Hepatocyte (in vitro differentiated cells): ENCODE measurements at places on chromosomes 12 and 14. TPM values are rescaled to one million over a fixed set of nuclear protein-coding genes. Genes with fewer than 3 reads are reported as not detected.

- DNase-seq: peak; percentile 49
Measured at GRCh38 chr12:95412482-95413311, 61.3 kb upstream of the METAP2 start.

DNA sequence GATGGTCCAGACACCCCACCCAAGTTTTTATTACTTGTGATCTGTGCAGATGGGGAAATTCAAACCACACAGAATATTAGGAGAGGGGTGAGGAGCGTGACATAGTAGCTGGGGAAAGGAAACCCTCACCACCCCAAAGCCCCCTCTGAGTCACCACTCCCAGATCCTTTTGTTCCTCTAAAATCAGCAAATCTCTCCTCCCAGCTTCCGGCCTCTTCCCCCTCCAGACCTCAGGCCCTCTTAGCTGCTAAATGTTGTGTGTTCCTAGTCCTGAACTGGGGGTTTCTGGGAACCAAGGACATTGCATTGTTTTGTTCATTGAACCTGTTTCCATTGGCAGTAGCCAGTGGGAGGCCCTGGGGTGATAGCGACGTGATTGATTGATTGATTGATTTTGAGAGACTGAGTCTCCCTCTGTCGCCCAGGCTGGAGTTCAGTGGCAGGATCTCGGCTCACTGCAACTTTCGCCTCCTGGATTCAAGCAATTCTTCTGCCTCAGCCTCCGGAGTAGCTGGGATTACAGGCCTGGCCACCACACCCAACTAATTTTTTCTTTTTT is 5.9 kb upstream of the ORAI1 start:
- DNase-seq: no peak

The CARMIL3 gene
- total RNA-seq: 0.37 and 0.40 TPM in 2 replicates

The CLEC4C gene
- total RNA-seq: not detected in 2 replicates

The PABPN1 gene
- total RNA-seq: 94.1 and 116 TPM in 2 replicates

- DNase-seq: no peak
Measured at GRCh38 chr14:94620597-94620996, 8.4 kb downstream of the SERPINA3 start.

- DNase-seq: peak; percentile 83
Measured at GRCh38 chr12:6613015-6613775, 6.0 kb upstream of the CHD4 start.

- peak; percentile 87 for DNase-seq
Measured at GRCh38 chr12:121812320-121812871, 8.6 kb downstream of the SETD1B start.

DNA sequence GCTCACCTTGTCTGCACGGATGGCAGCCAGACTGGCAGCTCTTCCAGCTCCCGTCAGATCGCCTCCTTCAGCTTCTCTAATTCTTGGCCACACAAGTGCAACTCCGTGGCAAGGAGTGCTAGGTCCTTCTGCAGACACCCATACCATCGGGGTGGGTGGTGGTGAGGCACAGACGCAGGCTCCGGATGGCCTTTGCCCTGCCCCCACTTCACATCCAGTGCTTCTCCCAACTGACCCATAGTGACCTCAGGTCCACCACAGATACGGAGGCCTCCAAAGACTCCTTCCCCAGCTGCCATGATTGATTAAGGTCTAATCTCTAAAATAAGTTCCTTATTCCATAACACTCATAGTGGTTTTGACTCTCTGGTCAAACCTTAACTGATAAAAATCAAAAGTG is 19.9 kb upstream of the CD27 start:
- DNase-seq: no peak

GRCh38 chr14:51290132-51290531 is 50.1 kb downstream of the TMX1 start:
- DNase-seq: no peak

DNA sequence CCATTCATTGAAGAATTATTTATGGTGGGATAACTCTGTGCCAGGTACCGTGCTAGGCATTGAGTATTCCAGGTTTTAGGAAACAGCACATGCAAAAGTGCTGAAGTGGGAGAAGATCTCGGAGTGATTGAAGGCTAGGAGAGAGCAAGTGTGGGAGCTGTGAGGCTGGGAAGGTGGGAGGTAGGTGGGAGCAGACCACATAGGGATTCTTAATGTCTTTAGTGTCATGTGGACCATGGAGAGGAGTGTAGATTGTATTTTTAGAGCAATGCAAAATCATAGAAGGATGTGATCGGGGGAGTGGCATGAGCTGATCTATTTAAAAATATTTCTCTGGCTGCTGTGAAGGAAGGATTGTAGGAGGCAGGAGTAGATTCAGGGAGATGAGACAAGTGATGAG is 5.4 kb downstream of the PTPN11 start:
- DNase-seq: no peak

The CFAP54 gene
- total RNA-seq: 0.20 and 0.67 TPM in 2 replicates

The NINJ2 gene
- 0.70 and 0.92 TPM in 2 replicates for total RNA-seq

The RNU4-1 gene
- under 0.01 TPM in 2 replicates for total RNA-seq

DNA sequence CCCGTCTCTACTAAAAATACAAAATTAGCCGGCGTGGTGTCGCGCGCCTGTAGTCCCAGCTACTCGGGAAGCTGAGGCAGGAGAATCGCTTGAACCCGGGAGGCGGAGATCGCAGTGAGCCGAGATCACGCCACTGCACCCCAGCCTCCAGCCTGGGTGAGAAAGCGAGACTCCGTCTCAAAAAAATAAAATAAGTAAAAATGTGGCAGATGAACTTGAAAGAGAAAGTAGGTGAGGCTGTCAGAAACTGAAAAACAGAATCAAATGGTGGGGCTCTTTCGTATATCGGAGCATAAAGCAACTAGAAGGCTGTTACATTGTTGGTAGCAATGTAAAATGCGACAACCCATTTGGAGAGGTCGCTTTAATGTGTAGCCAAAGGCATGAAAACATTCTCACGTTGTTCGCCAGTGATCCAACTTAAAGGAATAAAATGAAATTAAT is 767 bp upstream of the CCNT1 start:
- DNase-seq: no peak

GRCh38 chr14:90017371-90017770 is 44.4 kb upstream of the KCNK13 start:
- DNase-seq: no peak

DNA sequence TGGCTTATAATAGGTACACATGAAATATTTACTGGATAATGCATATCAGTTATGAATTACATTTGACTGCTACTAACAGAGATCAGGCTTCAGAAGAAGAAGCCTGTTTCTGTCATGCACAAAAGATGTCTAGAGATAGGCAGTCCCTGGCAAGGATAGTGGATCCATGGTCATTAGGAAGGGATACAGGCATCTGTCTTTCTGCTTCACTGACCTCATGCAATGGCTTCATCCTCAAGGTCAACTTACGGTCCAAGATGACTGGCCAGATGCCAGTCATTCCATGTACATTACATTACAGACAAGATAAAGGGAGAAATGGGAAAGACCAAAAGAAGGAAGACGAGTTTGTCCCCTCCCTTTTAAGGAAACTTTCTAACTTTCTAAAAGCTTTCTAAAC is 94.0 kb downstream of the NUAK1 start:
- no peak for DNase-seq

DNA sequence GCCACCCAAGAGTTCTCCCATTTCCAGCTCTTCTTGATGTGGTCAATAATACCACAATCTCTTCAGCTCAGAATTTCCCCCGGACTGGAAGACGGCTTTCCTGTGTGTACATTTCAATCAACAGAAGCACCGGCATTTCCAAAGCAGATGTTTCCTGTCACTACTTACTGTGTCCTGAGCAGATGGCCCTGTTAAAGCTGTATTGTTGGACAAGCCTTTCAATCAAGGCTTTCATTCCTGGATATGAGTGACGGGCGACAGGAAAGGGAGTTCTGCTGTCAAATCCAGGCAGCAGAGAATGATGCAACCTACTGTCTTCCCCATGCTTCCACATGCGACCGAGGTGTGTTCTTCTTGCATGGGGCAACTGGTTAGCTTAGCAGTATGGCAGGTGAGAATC is 76.4 kb upstream of the CCDC60 start:
- no peak for DNase-seq

DNA sequence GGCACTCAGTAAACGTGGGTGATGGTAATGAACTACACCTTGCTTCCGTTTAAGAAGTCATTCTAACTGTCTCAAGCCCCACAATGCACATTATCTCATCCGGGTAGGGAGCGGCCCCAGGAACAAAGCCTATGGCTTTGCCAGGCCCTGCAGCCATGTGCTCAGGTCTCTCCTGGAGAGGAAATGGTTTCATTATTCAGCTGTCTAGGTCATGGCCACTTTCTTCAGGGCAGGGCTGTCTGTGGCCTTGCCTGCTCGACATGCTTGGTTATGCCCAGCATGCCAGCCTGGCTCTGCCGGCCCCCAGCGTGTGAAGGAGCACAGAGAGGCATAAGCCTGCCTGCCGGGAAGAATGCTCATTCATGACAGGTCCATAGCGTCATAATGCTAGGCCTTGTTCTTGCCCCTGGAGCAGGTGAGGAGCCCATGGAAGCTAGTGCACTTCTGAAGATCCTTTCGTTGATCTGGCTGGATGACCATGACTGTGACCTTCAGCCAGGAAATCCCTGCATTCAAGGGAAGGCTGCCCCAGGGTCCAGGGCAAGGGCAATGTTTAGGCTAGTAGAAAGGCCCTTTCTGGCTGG is 26.3 kb upstream of the FOS start:
- DNase-seq: no peak

The MAP1LC3B2 gene
- total RNA-seq: 0.60 TPM in 1 of 2 replicates, not detected in the other

The PAPLN gene
- 10.1 and 13.4 TPM in 2 replicates for total RNA-seq

DNA sequence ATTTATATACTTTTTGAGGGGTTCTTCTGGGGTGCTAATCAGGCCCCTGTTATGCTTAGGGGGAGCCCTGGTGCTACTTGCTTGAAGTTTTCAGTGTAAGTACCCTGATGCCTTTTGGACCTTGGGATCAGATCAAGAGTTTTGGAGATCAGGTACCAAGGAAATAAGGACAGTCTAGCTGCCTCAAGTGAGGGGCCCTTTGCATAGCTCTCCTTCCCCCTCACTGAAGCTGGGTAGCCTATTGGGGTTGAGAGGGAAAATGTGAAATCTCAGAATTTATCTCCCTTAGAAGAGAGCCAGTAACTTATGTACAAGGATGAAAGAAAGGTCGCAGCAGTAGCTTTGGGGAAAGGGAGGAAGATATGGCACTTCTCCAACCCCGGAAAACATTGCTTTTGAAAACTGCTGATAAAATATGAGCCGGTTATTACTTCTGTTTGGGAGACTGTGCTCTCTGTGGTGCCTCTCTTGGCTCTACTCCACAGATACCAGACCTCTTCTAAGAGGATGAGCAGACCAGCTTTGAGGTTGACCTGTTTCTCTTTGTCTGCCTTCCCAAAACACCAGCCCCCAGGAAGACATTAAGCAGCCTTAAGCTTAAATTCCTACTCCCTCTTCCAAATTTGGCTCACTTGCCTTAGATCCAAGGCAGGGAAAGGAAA is 8.8 kb upstream of the AMHR2 start:
- no peak for DNase-seq

DNA sequence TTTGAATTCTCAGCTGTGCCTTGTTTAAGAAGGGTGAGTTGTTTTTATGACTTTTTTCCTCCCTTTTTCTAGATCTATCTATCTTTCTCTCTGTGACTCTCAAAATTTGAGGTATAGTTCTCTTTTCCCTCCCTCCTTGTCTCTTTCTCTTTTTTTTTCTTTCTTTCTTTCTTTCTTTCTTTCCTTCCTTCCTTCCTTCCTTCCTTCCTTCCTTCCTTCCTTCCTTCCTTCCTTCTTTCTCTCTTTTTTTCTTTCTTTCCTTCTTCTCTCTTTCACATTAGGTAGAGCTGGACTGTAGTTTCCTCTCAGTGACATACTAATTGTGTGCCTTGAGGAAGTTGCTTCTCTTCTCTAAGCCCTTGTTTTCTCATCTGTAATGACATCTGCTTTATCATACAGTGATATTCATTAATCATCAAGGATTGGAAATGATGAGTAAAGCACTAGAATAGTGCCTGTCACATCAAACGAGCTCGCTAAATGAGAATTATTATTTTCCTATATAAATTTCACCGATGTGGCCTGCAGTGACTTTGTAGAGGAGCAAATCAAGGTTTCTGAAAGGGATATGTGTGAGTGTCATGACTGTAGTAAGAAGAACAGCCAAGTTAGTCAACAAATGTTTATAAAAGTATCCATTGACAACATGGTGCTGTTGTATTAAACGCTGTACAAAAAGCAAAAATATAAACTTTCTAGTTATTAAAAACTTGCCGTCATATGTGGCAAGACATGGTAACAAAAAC is 78.9 kb upstream of the SLC38A2 start:
- no peak for DNase-seq

The GPR84 gene
- total RNA-seq: 0.07 TPM in 1 of 2 replicates, not detected in the other

The PDZRN4 gene
- 1.8 and 2.3 TPM in 2 replicates for total RNA-seq

The SDS gene
- 0.43 and 1.3 TPM in 2 replicates for total RNA-seq

The PROX2 gene
- not detected in 2 replicates for total RNA-seq

The SAMD15 gene
- 0.90 and 1.2 TPM in 2 replicates for total RNA-seq

GRCh38 chr12:113263431-113263963 is 42.2 kb downstream of the TPCN1 start:
- DNase-seq: no peak

DNA sequence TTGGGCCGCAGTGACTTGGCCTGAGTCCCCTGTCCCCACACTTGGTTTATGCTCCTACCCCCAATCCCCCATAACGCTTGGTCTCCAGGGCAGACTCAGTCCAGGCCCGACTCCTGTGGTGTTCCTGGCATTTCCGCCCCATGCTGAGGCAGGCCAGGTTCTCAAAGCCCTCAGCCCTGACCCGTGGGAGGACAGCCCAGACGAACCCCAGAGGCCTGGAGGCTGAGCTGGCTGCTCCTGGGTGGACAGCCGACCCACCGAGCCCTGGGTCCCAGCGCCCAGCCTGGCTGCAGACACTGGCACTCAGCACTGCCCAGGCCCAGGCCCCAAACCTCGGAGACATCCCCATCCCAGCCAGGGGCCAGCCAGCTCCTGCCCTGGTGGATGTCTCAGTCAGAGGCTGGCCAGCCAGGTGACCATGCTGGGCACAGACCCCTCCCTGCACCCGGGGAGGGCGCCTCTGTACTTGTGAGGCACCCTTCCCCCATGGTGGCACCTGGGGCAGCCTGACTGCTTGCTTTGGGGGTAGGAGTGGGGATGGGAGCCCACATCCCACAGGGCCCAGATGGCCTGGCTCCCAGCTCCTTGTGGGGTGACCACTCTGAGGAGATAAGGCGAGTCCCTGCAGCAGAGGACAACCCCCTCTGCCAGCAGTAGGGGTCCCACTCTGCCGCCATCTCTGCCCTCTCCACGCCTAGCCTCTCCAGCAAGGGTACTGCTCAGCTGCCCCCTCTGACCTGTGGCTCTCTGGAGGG is 1.4 kb downstream of the PLD4 start:
- no peak for DNase-seq

GRCh38 chr12:60071759-60072191 is 475.9 kb downstream of the SLC16A7 start:
- DNase-seq: no peak

The AQP6 gene
- total RNA-seq: not detected in 2 replicates

The DACT1 gene
- total RNA-seq: 17.5 and 19.6 TPM in 2 replicates

The TAS2R7 gene
- total RNA-seq: not detected in 2 replicates

The DEGS2 gene
- 1.8 and 5.3 TPM in 2 replicates for total RNA-seq

The OR11G2 gene
- total RNA-seq: not detected in 2 replicates

DNA sequence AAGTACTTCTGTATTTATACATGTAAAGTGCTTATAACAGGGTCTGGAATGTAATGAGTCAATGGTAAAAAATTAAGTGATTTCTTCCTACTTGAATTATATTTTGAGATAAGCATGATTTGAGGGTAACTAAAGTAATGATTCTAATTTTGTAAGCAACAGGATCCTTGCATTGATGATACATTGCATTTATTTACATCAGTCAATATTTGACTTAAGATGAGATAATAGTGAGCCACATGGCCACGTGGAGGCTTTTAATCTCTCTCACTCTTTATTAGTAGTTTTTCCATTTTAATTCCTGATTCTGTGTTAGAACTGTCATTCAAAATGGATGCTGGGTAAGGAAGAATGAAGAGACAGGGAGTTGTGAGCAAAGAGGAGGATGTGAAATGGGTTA is 298.1 kb upstream of the PRICKLE1 start:
- no peak for DNase-seq

The MYH6 gene
- not detected in 2 replicates for total RNA-seq
